ENCODE measurements at places on chromosomes 16 and 17.

GRCh38 chr17:1582374-1582773, 19.8 kb upstream of the PITPNA start:
- DNase-seq = no peak

- no peak for DNase-seq
Measured at GRCh38 chr17:57830880-57831279, 19.0 kb downstream of the MRPS23 start.

GRCh38 chr16:85459529-85460251, 153.4 kb upstream of the GSE1 start:
- DNase-seq = no peak

- no peak for DNase-seq
Measured at GRCh38 chr16:50298591-50299507, 32.5 kb downstream of the ADCY7 start.

- no peak for DNase-seq
Measured at GRCh38 chr17:68296217-68297191, 5.2 kb downstream of the ARSG start.

GRCh38 chr17:74212913-74213791, at the start of gene TTYH2:
TSS of gene TTYH2 (plus strand) at chr17:74213571. CDS start at chr17:74213588, 17 bp downstream.
- peak; percentile 84 for DNase-seq

DNA sequence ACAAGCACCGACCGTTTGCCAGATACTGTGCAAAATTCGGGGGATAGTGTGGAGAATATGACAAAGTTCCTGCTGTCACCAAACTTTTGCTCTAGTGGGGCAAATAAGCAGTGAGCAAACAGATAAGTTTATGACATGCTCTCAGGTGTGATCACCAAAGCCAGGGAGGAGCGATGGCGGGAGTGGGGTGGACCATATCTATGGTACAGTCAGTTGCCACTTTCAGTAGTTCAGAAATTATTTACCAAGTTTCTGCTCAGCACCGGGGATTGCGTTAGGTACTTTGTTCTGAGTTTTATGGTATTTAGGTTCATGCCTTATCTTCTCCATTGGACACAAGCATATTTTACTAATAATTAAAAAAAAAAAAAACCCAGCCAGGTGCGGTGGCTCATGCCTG, 11.9 kb downstream of the MSI2 start:
- DNase-seq = no peak

DNA sequence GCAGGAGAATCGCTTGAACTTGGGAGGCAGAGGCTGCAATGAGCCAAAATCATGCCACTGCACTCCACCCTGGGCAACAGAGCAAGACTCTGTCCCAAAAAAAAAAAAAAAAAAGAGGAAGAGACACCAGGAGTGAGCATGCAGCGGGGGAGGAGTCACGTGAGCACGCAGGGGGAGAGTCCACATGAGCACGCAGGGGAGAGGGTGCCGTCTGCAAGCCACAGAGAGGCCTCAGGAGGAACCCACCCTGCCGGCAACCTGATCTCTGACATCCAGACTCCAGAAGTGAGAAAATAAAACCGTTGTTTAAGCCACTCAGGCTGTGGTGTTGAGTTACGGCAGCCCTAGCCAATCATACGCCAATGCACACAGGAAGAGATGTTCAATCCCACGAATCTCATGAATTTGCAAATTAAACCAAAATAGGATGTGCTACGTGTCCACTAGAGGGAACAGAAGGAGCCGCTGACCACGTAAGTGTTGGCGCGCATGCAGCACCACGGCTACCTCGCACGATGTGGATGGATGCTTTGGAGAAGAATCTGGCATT, 42.2 kb downstream of the CCDC57 start:
- no peak for DNase-seq

DNA sequence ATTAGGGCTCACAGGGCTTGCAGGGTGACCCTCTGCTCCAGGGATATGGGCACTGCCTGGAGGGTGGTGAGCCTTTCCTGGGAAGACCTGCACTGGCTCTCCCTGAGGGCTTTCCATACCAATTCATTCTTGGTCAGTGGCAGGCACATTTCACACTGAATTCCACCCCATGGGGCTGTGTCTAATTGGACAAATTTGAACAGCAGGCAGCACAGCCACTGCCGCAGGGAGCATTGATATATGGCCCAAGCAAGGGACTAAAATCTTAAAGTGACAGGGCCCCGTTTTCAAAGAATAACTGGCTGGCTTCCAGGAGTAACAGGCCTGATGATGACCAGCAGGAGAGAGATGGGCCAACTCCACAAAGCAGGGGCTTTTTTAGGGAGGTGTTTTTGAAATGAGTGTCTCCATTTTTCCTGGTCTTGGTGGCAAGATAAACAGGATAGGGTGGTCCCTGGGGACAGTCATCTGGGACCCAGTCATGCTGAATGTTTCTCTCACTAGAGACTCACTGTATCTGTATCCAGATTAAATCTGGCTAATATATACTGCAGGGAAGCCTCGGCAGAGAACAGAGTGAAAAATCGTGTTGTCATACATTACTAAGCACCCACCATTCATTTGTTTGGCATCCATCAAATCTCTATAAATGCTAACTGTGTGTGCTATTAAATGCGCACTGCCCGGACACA, 74.1 kb upstream of the TBX2 start:
- no peak for DNase-seq

- DNase-seq = peak; percentile 5
Measured at GRCh38 chr16:62068747-62069146, 32.5 kb upstream of the CDH8 start.

DNA sequence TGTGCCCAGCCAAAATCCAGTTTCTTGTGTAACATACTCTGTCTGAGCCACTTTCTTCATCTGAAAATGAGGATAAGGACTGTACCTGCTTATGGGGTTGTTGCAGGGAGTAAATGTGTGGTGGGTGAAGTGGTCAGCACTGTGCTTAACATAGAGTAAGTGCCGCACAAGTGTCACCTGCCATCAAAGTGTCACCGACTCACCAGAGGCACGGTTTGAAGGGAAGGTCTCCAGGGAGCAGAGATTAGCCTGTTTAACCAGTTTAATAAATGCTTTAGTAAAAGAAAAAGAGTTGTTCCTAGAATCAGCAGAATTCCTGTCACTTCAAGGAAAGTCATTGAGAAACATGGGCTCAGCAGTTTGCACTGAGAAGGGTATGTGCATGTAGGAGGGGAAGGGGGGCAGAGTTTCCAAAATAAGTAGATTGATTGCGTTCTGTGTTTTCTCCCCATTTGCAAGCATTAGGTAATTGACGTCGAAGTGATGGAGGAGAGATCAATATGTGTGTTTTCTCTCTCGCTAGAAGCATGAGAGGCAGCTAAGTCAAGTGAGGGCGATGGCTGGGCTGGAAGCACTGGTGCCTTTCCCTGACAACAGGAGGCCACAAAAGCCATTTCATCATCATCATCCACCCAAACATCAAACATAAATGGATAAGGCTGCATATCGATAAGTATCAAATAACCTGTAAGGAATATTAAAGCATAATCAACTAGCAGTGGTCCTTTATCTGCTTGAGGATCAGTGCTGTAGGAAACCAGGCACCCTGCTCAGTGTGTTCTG, 19.1 kb downstream of the FAM20A start:
- no peak for DNase-seq

DNA sequence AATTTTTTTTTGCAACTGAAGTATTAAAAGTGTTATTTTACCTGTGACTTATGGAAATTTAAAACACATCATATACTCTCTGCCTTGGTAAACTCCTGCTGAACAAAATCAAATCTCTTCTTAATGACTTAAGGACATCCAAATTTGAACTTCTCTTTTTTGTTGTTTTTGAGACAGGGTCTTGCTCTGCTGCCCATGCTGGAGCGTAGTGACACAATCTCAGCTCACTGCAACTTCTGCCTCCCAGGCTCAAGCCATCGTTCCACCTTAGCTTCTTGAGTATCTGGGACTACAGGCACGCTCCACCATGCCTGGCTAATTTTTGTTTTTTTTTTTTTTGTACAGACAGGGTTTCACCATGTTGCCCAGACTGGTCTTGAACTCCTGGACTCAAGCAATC, 56.1 kb downstream of the SKAP1 start:
- DNase-seq = no peak

- no peak for DNase-seq
Measured at GRCh38 chr16:57676553-57677085, 8.5 kb downstream of the ADGRG3 start.

- DNase-seq = no peak
Measured at GRCh38 chr17:74527081-74527480, 4.2 kb downstream of the CD300LB start.

- no peak for DNase-seq
Measured at GRCh38 chr16:89105599-89106151, 12.0 kb downstream of the ACSF3 start.

DNA sequence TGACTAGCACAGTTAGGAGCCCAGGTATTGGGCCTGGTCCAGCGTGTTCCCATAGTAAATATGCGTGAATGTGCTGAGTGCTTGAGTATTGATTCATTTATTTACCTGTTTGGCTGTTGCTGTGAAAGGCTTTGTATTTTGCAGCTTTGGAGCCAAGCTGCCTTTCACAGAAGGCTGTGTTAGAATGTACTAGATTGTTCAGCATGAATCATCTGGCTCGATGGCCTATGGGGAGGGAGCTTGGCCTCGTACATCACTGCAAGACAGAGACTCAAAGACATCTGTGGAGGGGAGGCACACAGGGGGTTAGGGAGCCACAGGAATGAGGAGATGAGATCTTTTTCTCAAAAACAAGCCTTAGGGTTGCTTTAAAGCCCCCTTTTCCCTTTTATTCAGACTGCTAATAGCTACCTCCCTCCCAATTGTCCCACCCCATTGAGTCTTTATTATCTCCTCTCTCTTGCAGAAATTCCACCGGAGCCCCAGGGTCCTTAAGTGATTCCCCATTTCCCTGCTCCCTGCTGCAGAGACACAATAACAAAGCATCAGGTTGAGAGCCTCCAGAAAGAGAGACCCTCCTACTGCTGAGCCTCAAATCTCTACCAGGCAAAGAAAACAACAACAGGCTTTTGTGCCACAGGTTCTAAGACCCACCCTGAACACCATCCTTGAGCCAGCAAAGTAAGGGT, 307.2 kb downstream of the ABCC12 start:
- DNase-seq = peak; percentile 64

DNA sequence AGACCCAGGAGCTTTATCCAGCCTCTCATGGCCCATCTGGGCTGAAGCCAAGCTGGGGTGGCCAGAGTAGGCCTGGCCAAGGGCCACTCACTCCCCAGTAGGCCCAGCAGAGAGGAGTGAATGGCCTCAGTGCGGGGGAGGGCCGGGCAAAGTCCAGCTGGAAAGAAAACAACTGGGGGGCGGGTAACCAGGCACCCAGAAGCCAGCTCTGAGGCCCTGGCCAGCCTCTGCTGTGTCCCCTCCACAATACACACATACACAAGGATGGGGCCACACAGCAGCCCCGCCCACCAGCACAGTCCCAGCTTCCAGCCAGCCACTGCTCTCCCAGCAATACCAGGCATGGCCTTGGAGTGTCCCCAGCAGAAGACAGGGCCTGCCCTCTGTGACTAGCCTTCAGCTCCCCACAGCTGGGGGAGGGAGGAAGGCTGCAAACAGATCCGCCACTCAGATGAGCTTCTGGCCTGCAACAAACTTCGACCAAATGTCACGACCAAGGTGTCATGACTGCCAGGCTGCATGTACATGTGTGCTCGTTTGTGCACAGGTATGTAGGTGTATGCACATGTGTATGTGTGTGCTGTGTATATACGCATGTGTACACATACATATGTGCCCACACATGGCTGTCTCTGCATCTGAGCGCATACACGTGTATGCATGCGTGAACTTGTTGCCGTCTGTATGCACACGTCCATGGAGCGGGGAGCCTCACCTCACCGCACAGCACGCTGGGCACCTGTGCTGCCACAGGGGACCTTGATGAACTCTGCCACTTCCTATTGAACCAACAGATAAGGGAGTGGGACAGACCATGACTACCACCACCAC, 5.0 kb downstream of the CARHSP1 start:
- DNase-seq = no peak

DNA sequence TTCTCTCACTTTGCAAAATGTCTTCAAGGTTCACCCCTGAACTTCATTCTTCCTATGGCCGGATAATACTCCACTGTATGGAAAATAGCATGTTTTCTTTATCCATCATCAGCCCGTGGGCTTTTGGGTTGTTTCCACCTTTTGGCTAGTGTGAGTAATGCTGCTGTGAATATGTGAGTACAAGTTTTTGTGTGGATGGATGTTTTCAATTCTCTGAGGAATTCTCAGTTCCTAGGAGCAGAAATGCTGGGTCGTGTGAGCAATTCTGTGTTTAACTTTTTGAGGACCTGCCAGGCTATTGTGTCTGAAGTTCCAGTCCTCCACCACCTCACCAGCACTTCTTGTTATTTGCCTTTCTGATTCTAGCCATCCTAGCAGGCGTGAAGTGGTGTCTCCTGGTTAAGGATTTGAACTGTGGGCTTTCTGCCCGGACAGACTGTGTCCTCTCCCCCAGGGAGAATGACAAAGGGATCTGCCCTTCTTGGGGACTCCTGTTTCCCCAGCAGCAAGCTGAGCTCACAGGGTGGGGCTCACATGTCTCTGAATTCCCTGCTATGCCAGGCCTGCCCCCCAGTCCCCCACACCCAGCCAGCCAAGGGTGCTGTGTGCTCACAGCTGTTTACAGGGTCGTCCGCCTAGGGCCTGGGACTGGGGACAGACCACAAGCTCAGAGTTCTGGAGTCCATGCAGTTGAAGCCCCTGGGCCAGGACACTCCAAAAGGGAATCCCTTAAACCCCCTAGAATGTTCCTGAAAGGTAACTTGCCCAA, 92.2 kb upstream of the CIBAR2 start:
- DNase-seq = peak; percentile 38

GRCh38 chr17:41666237-41666641, 22.4 kb upstream of the EIF1 start:
- DNase-seq = no peak

DNA sequence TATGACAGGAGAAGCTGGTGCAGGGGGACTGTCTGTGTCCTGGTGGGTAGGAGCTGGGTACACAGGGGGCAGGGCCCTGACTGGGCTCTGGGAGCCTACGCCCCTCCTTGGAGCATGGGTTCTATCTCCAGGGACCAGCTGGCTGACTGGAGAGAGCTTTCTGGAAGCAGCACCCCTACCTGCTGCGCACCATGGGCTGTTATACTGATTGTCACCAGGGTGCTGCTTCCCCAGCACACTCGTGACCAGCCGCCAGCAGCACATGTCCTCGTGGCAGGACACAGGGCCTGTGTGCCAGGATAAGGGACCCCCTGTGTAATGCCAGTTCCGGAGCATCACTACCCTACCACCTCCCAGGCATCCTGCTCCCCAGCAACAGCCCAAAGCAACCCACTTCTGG, 106.0 kb downstream of the AMFR start:
- no peak for DNase-seq

DNA sequence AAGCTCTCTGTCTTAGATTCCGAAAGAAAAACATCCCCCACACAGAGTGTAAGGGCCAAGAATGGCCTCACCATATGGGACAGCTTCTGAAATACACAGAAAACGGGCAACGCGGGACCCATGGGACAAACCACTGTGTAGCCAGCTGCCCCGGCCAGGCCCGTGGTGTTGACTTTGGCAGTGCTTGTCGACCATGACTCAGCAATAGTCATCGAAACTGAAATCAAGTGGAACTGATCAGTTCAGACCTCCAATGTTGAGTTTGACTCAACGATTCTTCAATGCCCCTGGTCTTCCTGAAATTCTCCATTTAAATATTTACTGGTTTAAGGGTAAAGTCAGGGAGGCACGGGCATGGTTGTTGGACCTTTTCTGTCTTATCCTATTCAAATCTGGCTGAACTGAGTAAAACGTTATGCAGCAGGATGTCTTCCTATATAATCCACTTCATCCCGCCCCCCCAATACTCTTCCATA, 27.5 kb downstream of the ZFHX3 start:
- DNase-seq = peak; percentile 77

All from RWPE1 (cell line).